Activated CD4-positive, alpha-beta T cell treated with anti-CD3 and anti-CD28 coated beads, Interleukin-2, amount 50 U/mL, for 24 hours (primary cell): ENCODE measurements at places on chromosomes 16 and 17.

DNA sequence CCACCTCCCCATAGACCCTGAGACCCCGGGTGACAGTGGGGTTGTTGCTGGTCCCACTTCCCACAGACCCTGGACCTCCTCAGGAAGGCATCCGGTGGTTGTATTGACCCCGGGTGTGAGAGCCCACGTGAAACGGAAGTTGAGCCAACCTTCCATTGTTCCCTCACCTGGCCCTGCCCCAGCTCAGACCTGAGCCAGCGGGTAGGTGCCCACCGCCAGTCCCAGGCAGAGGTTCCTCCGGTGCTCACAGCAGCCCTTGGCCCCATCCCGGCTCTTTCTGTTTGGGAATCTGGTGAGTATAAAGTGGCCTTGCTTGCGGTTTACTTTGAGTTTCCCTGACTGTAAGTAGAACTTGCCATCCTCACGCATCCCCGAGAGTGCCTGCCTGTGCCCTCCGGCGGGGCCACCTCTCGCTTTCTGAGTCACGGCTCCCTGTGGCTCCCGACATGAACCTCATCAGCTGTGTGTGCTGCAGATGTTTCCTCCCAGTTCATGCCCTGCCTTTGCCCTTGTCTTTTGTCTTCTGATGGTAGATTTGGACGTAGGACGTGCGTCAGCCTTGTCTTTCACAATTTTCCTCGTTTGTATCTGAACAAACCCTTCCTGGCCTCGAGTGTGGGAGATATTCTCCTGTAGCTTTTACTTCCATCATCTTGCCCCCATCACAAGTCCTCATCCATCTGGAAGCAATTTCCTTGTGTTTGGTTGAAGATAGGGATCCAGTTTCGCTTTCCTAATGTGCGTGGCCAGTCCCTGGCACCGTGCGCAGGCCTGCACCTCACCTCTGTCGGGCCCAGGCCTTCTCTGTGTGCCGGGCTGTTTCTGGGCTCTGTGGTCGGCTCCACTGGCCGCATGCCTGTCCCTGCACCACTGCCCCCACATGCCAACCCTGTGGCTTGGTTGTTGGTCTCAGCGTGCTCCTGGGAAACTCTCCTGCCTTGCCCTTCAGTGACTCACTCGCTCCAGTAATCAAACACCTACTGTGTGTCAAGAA is 76.0 kb downstream of the METRNL start:
- DNase-seq = no peak

- DNase-seq = no peak
These were observed 7.9 kb upstream of the RNF157 start for GRCh38 chr17:76248013-76248782.

- no peak for DNase-seq
These were observed 165.8 kb upstream of the FOXF1 start for GRCh38 chr16:86344586-86344871.

- DNase-seq = no peak
These were observed 19.4 kb downstream of the UNC45B start for GRCh38 chr17:35167046-35167445.

GRCh38 chr16:583815-584591 is 5.9 kb upstream of the RAB40C start:
- no peak for DNase-seq

- no peak for DNase-seq
These were observed 484.3 kb upstream of the EEF2KMT start for GRCh38 chr16:5581908-5582307.

DNA sequence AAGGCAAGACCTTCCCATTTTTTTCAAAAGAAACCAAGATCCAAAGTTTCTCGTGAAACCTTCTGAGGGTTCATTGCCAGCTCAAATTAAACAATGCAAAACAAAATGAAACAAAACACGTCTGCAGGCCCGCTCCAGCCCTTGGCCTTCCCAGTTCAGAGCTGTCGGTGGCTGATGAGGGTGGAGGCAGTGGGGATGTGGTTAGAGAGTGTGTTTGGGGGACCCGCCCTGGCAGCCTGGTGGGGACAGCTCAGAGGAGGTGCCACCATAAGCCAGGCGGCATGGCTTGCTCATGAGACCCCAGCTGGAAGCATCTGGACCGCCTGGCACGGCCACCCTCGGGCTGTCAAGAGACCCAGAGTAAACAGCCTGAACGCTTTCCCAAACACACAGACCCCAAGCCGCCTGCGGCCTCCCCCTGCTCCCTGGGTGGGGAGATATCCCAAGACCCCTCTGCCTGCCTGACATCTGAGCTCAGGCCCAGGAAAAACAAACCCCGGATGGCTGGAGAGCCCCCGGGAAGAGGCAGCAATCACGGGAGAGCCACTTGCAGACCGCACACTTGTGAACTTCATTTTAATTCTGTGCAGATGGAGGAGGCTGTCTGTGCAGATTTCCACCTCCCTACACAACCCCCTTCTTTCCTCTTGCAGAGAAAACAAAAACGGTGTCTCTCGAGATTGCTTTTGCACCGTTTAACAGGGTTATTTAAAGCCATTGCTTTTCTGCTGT is 35.4 kb upstream of the LITAF start:
- DNase-seq = no peak

- no peak for DNase-seq
These were observed 405.0 kb downstream of the SHISA9 start for GRCh38 chr16:13306161-13306995.

GRCh38 chr16:48536614-48537200 is 73.3 kb downstream of the N4BP1 start:
- DNase-seq = no peak

DNA sequence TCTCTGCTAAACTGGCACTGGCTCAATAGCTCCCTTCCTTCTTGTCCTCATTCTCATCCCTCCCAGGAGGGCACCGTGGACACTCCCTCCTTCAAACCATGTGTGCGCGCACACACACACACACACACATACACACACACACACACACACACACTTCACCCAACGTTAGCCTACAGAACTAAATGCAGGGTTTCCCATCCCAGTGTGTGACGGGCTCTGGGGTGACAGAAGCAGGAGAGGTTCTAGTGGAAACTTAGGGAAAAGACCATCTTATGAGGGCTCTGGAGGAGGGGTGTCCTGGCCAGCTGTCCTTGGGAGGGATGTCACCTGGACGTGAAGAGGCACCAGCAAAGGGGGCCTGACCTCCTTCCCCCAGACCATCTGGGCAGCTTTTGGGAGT is 19.7 kb downstream of the OSBPL7 start:
- no peak for DNase-seq

DNA sequence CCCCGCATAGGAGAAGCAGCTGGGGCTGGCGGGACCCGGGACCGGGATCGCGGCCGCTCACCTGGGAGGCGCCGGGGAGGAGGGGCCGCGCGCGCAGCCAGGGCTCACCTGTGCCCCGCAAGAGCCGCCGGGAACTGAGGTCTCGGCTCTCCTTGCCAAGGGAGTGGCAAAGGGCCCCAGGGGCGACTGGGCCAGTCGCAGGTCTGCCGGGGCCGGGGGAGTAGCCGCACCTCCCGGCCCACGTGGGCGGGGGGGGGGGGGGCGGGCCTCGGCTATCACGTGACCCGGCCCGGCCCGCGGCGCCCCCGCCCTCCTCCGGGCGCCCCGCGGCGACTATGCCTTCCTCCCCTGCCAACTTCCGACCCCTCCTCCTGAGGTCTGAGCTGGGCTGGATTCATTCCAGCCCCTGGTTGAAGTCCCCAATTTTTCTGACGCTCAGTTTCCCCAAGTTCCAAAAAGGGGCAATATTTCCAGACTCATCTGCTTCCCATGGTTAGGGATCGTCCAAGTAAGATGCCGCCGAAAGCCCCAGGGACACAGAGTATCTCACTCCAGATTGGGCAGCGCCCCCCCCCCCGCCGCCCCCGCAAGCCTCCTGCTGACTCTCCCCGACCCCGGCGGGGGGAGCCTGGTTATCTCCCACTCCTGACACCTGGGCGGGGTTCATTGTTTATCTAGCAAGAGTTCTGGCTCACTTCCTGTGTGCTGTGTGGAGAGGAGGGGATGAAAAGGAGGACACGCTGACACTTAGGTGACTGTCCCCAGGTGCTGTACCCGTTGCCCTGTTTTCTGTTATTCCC is at the start of gene TMC6:
Gene TMC6, minus strand, starts transcription at position 205 of the 800 bp plus-strand sequence. CDS start 1,923 bp downstream, outside the sequence.
- DNase-seq = no peak

DNA sequence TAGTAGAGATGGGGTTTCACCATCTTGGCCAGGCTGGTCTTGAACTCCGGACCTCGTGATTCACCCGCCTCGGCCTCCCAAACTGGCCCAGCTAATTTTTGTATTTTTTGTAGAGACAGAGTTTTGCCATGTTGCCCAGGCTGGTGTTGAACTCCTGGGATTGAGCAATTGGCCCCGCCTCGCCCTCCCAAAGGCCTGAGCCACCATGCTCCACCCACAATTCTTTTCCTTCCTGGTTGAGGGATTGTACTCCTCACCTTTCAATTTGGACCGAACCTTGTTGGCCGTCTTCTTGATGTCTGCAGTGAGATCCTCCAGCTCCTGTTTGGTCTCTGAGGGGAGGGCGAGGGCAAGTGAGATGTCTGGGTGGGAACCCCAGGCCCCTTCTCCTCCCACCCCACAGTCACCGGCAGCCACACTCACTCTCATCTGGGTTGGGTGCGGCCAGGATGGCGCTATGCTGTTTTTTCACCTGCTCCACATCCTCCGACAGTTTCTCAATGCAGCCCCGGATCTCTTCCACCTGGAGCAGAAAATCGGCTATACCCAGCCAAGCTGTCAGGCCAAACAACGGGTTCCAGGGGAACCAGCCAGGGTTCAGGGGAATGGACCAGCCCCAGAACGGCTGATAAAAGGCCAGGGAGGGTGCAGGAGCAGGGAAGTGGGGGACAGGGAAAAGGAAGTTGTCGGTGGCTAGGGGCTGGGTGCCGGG is 9.6 kb downstream of the STX1B start:
- DNase-seq = no peak

DNA sequence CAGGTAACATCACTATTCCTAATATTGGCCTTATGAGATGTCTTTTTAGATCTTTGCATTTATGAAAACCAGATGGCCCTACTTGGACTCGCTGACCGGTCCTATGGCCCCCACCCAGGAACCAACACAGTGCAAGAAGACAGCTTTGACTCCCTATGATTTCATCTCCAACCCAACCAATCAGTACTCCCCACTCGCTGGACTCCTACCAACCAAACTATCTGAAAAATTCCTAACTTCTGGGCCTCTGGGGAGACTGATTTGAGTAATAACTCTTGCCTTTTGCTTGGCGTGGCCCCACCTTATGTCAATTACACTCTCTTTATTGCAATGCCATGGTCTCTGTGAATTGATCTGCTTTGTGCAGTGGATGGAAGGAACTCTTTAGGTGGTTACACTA is 828.9 kb downstream of the CDH11 start:
- DNase-seq = no peak

GRCh38 chr17:49459401-49459984 is 35.6 kb upstream of the NGFR start:
- DNase-seq = no peak

- no peak for DNase-seq
These were observed 30.2 kb downstream of the DNAH17 start for GRCh38 chr17:78547035-78547434.

- no peak for DNase-seq
These were observed 75.7 kb downstream of the SPAG9 start for GRCh38 chr17:51044976-51045375.

GRCh38 chr17:79537686-79538085 is 73.2 kb downstream of the RBFOX3 start:
- no peak for DNase-seq

- DNase-seq = peak; percentile 68
These were observed 14.5 kb upstream of the TMC7 start for GRCh38 chr16:18969050-18969854.
